ENCODE measurements at places on chromosomes 6 and 20.

DNA sequence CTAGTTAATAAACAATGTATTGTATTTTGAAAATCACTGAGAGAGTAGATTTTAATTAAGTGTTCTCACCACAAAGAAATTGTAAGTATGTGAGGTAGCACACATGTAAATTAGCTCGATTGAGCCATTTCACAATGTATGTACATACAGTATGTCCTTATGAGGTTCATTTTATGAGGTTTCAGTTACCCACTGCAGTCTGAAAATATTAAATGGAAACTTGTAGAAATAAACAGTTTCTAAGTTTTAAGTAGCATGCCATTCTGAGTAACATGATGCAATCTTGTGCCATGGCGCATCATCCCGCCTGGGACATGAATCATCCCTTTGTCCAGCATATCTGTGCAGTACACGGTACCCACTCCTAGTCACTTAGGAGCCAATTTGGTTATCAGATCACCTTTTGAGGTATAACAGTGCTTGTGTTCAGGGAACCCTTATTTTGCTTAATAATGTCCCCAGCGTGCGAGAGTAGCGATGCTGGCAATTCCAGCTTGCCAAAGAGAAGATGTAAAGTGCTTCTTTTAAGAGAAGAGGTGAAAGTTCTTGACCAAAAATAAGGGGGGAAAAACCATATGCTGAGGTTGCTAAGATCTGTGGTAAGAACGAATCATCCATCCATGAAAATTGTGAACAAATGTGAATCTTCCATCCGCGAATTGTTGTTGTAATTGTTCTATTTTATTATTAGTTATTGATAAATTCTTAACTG lies 64.7 kb downstream of the KCNS1 start:
- no peak for DNase-seq

GRCh38 chr6:42104095-42104803 lies 38.2 kb downstream of the C6orf132 start:
- peak; percentile 33 for DNase-seq

DNA sequence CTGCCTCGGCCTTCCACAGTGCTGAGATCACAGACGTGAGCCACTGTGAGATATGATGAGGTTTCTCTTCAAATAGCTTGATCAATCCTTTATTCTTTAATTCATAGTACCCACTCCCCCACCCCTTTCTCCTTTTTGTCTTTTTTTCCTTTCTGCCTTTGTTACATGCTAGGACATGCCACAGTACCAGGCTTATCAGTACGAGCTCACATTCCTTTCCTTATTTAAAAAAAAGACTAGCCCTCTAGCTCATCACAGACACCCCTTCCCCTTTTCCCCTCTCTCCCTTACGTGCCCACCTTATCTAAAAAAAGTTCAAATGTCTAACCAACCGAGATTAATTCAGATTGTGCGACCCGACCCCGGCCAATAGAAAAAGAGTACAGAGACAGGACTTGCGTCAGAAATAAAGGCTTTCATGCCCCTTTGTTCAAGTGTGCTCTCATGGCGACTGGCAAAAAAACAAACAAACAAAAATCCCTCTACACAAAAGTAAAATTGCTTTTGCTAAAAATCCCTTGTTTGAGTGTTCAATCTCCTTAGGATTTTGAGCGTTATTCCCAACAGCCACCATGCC lies 49.2 kb downstream of the MRAP2 start:
- no peak for DNase-seq

- no peak for DNase-seq
Measured at GRCh38 chr6:90264561-90264960, 32.1 kb downstream of the BACH2 start.

DNA sequence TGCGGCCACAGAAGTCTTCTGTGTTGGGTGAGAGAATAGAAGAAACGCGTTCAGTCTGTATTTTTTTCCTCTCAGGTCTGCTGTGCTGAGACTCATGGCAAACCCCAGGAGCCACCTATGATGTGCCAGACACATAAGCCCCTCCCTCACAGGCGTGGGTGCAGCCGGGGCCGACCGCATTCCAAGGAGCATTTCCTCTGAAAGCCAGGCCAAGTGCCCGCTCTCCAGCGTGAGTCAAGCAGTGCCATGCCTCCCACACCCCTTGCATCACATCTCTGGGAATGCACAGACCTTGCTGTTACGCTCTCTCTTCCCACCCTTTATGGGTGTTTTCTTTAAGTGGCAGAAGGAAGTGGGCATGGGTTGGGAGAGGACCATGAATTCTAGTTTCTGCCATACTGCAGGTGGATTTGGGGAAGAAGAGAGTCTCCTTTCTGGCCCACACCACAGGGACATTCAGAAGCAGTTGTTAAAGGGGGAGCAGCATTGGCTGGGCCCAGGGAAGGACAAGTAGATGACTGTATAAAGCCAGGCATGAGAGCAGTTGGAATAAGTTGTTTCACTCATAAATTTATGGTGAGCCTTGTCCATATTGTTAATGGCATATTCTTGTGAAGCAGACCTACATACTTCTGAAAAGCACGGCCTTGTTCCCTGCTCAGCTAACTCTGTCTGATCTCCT lies 37.1 kb upstream of the TFAP2A start:
- DNase-seq, result no peak

GRCh38 chr6:14791526-14791925 lies 454.3 kb upstream of the JARID2 start:
- no peak for DNase-seq
